ENCODE measurements at places on chromosomes 6 and 20.
A peak's percentile ranks its signal among the peaks of the same experiment; 100 is the strongest.

DNA sequence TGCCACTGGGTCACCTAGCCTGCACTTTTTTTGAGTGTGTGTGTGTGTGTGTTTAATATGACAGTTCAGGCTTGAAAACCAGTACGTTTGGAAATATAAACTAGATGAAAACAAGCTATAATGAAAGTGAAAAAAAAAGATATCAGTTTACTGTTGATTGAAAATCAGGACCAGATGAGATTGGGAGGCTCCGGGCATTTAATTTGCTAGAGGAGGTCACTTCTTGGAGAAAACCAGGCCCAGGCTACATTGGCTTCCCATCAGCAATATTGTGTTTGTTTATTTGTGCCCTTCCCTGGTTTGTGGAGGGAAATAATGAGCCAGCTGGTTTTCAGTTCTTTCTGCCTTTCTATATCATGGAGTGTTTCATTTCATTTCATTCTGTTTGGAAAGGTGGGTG lies 246.6 kb upstream of the JAG1 start:
- no peak for DNase-seq

DNA sequence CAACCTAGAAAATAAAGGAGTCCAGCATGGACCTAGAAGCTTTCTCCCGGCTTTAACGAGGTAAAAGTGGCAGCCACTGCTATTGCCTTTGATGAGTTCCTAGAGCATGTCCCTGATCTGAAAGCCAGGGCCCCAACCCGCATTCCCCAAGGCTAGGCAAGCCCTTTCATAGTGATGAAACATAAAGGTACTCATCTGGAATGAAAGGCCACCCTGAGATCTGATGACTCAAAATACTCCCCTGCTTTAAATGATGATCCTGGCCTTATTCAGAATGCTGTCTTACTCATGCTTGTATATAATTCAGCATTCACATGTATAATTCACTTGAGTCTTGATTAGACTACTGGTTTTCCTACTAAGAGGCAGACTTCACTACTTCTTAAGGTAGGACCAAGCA lies 21.3 kb downstream of the TTPAL start:
- DNase-seq = no peak

GRCh38 chr20:5535125-5535756 lies 215.0 kb upstream of the SHLD1 start:
- DNase-seq = no peak

DNA sequence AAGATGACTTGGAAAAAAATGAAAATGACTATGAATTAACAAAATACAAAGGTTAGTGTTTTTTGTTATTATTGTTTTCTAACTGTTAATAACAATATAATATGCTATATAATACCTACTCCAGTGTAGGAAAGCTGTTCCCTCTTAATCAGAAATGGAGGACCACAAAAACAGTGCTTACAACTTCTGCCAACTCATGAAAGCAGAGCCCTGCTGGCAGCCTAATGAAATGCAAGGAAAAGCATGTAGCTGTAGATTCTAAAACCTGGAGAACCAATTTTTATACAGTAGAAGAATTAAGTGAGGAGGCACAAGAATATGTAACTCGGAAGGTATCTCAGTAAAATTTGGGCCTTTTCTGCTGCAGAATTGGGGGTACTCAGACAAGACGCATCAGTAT lies 29.4 kb downstream of the PHIP start:
- DNase-seq = no peak

DNA sequence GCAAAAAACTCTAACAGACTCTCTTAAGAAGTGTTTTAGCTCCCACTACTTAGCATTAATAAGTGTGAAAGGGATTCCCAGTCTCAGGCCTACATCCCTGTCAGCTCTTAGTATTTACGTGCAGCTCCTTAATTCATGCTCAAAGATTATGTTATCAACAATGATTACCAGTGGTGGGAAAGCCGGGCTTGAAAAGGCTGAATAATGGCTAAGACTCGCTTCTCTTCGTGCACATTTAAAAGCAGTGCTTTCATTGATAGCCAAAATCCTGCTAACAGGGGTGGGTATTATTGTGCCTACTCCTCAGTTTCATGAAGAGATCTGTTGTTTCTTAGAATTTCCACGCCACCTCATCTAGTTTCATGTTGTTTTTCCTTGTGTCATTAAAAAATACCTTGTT lies 518.8 kb downstream of the GRIK2 start:
- DNase-seq = no peak

GRCh38 chr6:167819576-167819975 lies 7.1 kb upstream of the AFDN start:
- no peak for DNase-seq

- no peak for DNase-seq
These were observed 401.8 kb downstream of the PHF3 start for GRCh38 chr6:64037427-64037826.

DNA sequence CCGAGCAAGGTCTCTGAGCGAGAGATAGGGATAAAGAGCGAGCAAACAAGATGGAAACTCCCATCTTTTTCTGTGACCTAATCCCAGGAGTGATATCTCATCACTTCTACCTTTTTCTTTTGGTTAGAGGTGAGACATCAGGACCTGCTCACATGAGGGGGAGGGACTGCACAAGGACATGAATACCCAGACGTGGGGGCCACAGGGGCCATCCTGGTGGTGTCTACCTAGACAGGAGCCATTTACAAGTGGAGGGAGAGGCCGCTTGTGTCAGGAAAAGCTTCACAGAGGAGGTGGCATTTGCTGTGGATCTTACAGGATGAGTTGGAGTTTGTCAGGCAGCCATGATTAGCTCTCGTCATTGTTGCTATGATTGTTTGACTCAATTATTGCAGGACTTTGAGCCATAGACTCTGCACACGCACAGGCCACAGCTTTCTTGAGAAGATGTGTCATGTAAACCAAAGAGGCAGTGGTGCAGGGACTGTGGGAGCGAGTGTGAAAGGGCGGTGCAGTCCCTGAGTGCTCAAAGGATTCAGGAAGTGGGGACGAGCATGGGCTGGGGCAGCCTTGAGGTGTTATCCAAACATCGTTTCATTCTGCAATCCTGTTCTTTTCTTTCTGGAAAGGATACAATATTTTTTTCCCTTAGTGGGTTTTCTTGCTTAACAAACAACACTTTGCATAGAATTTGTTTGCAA lies 7.7 kb downstream of the NPEPL1 start:
- no peak for DNase-seq

DNA sequence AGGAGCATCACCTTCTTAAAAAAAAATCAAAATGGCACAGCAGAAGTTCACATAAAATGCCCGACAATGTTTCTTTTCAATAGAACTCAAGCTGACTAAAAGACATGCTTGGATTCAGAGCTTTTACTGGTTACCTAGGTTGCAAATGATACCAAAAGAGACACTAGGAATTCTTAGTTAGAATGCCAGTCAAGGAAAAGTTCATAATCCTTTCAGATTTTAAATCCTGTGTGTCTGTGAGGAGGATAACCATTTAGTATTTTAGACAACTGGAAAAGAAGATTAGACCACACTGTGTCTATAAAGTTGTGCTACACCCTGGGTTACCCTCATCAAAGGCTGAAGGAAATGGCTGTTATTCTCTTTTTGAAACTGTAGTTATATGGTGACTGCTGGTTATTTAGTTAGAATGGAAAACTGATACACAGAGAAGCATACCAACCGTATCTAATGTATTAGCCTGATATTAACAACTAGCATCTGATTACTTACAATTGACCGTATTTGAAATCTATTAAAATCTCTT lies 139.5 kb downstream of the GJA10 start:
- DNase-seq = no peak

- no peak for DNase-seq
These were observed 62.6 kb downstream of the GINS1 start for GRCh38 chr20:25470045-25470444.

GRCh38 chr6:45586216-45587171 lies 208.8 kb upstream of the SUPT3H start:
- DNase-seq = peak; percentile 6

- DNase-seq = no peak
These were observed 9.8 kb downstream of the SLC17A5 start for GRCh38 chr6:73644030-73644429.

DNA sequence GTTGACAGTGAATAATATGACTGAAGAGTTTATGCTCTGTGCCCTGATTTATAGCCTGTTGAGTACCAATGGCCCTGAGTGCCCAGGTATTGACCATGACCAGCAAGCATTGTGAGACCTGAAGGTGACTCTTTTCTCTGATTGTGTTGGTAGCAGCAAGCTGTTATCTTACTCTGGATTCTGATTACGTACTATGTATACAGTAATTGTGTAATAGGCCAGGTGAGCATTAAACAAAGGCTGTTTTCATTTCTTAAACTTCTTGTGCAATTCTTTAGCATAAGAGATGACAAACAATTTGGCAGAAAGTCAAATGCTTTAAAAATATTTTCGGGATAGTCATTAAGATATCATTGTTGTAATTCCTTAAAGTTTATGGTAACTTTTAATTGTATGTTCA lies 111.7 kb upstream of the PTPRK start:
- no peak for DNase-seq

- no peak for DNase-seq
These were observed 36.3 kb upstream of the FAM83D start for GRCh38 chr20:38889792-38890496.

DNA sequence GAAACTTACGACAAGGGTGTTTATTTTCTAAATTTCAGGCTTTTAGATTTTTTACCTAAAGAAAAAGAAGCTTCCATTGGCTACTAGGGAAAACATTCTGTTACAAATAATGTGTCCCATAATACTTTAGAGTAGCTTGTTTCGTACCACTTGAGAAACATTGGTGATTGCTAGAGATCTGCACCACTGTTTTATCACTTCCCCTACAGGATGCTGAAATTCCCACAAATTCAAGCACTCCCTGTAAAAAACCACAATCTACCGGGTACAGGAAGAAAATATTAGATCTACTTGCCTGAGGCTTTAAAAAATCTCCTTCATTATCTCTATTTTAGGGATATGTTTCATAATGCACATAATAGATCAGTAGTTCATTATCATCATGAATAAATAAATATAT lies 29.9 kb downstream of the SEL1L2 start:
- no peak for DNase-seq

- DNase-seq = no peak
These were observed 86.6 kb upstream of the RPS6KA2 start for GRCh38 chr6:166713434-166714186.

- peak; percentile 51 for DNase-seq
These were observed 717 bp upstream of the ASF1A start for GRCh38 chr6:118893064-118893806.

DNA sequence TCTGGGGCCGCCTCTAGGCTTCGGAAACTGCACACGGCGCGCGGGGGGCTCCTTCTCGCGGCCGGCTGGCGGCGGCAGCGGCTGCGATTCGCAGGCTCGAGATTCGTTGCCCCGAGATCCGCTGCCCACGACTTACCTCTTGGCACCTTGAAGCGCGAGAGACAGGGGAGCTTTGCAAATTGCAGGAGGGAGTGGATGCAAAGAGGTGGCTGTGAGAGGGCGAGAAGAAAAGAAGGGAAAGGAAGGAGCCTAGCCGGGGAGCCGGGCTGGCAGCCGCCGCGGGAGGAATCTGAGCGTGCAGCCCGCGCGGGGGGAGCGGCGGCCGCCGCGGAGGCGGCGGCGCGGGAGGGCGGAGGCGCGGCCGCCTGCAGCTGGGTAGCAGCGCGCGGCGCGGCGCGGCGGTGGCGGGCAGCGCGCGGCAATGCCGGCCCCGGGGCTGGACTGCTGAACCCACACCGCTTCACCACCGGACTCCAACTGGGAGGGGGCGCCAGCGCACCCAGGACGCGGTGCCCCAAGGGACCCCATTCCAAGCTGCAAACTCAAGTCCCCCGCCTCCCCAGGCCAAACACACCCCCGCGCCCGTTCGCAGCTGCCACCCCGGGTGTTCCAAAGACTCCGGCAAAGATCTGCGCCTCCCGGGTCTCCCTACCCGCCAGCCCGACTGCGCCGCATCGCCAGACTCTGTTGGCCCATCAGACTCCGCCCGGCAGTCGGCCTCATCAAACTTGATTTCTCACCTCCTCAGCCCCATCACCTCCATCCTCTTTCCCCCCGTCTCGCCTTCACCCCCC lies 44.2 kb upstream of the SUPT3H start:
- DNase-seq = peak; percentile 18

Measured in activated naive CD4-positive, alpha-beta T cell (primary cell).